ENCODE measurements at places on chromosomes 3 and 15.

DNA sequence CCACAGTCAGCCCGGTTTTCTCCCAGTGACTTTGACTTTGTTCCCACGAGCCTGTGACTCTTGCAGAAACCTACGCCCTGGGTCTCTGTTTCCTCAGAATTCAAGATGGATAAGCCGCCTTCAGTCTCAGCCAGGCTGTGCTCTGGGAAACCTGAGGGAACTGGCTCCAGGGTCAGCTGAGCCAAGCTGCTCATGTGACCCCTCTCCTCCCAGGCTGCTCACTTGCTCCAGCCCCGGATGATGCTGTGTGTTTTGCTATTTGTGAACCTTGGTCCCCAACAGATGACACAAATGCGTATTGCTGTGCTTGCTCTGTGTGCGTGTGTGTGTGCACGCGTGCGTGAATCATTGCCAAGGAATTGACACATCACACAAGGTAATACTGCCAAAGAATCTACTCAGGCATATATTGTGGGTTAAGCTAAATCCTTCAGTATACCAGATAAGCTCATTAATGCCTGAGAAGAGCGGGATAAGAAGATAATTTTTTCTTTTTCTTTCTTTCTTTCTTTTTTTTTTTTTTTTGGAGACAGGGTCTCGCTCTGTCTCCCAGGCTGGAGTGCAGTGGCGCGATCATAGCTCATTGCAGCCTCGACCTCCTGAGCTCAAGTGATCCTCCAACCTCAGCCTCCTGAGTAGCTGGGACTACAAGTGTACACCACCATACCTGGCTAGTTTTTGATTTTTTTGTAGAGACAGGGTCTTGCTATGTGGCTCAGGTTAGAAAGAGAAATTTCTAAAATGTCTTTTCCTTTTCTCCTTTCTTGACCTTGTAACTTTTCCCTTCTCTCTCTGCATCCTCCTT, 29.2 kb upstream of the UMPS start:
- DNase-seq, result no peak

- DNase-seq, result no peak
These were observed 36.9 kb upstream of the CMSS1 start for GRCh38 chr3:99780749-99781148.

GRCh38 chr15:41950127-41950483, 22.3 kb downstream of the EHD4 start:
- no peak for DNase-seq

- DNase-seq, result no peak
These were observed 24.6 kb downstream of the GTF2E1 start for GRCh38 chr3:120767106-120767505.

DNA sequence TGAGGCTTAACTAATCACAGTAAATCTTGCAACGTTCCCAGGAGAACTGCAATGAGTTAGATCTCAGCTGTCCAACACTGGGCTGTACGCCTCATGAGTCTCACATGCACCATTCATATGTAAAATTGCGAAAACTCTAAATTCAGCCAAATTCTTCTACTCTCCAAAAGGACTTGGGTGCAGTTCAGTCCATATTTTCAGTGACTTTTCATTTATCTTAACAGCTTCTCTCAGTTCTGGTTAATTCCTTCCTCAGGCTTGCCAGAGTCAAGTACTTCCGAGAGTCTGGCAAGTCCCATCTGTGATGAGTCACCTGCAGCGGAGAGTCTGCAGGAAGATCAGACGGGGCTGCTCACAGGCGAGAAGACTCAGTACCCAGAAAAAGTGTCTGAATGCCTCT, 11.5 kb downstream of the CCDC80 start:
- DNase-seq, result no peak

GRCh38 chr3:171620825-171621434, 160.7 kb upstream of the TNIK start:
- no peak for DNase-seq

- DNase-seq, result no peak
These were observed 4.9 kb upstream of the RPN1 start for GRCh38 chr3:128655531-128655930.

- no peak for DNase-seq
These were observed 55.6 kb downstream of the POLQ start for GRCh38 chr3:121490161-121490560.

DNA sequence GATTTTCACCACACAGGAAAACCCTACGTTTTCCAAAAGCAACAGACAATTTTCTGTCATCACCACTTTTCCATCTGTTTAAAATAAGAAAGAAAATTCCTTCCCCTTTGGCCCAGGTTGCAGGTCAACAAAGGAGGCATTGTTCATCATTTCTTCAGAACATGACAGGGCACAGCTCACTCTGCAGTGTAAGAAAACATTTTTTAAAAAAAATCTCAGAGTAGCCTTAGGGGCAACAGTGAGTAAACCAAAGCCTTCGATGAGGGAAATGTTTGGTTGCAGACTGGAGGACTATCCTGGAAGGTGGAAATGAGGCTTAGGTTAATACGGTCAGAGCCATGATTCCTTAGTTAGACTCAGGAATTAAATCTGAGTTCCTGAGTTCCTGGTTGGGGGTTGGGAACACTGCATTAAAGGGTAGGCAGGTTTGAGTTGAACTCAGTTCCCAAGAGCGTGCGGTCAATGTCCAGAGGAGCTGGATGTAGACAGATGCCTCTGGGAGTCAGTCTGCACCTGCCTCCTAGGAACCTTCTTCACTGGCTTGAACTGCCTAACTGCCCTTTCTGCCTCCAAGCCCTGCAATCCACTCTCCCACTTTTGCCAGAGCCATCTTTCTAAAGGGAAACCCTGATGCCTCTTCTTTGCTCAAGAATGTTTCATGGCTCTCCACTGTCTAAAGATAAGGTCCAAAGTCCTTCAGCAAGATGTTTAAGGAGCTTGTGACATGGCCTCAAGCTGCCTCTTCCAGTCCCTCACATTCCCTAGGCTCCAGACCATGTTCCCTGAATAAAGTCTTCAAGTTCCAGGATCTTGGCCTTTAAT, 3.3 kb upstream of the HES1 start:
- DNase-seq, result no peak

GRCh38 chr3:133895208-133896001, at the start of gene RAB6B:
Gene RAB6B (minus strand): TSS chr3:133895882. CDS start chr3:133895466, 416 bp downstream.
- DNase-seq, result peak; percentile 78

- no peak for DNase-seq
These were observed 304.9 kb downstream of the FGF12 start for GRCh38 chr3:192422321-192422996.

- DNase-seq, result no peak
These were observed 15.4 kb downstream of the CCDC54 start for GRCh38 chr3:107392549-107393165.

DNA sequence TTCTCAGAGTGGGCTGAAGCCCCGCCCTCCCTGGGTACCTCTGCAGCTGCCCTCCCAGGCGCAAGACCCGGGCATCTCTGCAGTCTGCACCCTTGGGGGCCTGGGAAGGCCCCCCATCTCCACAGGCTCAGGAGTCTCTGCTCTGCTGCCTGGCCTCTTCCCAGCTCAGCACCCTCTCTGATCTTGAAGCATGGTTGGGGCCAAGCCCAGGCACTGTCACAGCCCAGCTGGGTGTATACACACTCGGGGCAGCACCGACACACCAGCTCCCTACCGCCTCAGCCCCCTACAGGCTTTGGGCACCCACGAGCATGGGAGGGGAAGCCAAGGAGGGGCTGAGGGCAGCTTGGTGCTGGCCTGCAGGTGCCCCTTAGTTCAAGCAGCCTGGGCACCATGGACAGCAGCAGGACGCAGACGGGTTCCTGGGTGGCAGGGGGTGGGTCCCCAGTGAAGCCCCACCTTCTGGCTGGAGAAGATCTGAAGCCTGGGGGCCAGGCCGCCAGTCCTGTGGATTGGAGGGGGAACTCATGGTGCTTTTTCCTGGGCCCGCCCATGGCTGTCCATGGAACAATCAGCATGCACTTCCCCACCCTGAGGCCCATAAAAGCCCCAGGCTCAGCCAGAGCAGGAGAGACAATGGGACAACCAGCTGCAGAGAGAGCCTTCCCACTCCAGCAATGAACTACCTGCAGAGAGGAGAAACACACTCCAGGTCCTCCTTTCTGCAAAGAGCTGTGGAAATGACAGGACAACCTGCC, 170.6 kb downstream of the TJP1 start:
- no peak for DNase-seq

DNA sequence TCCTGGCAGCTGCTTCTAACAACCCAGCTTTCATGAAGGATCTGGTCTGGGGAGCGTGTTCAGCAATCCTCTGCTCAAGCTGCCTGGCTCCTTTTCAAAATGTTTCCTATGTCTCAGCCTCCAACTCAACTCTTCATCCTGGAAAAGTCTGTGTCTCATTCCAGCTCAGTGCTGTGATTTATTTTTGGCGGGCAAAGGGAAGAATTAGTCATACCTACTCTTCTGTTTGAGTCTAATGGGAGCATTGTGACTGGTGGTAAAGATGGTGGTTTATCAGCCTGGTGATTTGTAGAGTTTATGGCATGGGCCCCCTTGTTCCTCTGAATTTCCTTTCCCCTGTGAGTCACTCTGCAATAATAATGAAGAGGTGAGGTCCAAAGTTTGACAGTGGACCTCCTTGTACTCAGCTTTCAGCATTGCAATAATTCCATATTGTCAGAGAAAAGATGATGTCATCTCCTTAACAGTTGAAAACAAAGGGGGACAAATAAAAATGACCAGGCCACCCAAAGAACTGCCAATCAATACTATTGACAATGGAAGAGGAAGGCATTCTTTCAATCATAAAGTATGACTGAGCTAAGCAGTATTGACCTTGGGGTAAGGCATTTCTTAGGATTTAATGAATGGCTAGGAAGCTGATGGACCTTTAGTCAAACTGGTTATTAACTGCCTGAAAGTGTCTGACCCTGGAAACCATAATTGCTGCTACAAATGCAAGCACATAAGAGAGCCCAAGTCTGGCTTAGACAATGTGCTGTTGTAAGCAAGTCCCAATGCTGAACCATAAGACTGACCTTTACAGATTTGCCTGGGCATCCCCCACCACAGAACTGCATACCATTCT, 204.7 kb upstream of the MCTP2 start:
- DNase-seq, result no peak

GRCh38 chr3:177034832-177035475, 162.3 kb downstream of the TBL1XR1 start:
- no peak for DNase-seq

DNA sequence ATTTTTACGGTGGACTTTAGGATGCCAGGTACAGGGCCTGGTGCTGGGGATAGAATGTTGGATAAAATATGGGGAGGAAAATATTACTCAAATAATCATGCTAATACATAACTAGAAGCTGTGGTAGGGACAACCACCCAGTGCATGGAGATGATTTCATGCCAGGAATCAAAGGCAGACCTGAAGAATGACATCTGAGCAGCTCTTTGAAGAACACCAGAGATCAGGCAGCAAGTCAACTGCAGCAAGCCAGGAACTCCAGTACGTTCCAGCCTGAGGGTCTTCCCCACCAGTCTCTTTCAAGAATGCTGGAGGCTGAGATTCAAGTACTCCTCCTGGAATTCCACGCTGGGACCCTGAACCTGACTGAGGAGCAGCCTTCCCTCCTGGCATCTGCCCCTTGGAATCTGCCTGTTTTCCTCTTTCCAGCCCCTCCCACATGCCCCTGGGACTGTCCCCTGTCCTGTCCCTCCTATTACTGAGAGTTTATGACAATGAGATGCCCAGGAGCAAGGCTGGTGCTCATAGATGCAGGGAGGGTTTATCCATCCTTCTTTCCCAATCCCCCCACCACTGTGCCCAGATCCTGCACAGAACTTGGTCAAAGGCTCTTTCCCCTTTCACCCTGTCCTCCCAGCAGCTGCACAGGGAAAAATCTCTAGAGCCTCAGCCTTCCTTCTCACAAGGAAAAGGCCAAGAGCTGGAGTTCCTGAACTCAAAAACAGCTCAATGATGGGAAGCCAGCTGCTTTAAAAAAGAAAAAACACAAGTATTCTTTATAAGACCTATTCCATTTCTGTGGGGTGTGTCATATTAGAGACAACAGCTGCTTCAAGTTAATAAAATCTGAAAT, 68.0 kb downstream of the PDZRN3 start:
- DNase-seq, result no peak

DNA sequence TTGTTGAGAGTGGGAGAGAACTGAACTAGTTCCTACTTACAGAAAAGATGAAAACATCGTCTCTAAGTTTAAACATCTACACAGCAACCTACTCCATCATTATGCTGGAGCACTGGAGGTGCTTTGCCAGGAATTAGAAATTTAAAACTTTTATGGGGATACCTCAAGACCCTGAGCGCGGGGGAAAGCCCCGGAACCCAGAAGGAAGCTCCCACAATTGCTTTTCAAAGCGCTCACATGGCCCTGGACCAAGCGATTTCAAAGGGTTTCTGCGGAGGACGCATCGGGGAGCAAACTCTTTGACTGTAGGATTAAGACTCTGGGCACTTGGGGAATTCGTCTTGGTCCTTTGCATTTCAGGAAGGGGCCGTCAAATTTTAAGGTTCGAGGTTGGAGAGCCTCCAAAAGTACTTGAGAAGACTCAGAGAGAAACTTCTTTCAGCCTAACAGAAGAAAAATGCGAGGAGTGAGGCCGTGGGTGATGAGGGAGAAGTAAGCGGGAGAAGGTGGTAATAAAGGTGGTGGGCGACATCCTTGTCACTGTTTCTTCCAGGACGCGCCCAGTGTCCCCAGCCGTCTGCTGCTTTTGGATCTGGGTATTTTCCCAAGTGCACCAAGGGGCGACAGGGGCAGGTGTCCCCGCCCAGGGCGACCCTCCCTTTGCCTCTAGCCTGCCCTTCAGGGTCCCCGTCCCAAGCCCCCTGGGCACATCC, 591 bp downstream of the PROK2 start:
- DNase-seq, result peak; percentile 64

DNA sequence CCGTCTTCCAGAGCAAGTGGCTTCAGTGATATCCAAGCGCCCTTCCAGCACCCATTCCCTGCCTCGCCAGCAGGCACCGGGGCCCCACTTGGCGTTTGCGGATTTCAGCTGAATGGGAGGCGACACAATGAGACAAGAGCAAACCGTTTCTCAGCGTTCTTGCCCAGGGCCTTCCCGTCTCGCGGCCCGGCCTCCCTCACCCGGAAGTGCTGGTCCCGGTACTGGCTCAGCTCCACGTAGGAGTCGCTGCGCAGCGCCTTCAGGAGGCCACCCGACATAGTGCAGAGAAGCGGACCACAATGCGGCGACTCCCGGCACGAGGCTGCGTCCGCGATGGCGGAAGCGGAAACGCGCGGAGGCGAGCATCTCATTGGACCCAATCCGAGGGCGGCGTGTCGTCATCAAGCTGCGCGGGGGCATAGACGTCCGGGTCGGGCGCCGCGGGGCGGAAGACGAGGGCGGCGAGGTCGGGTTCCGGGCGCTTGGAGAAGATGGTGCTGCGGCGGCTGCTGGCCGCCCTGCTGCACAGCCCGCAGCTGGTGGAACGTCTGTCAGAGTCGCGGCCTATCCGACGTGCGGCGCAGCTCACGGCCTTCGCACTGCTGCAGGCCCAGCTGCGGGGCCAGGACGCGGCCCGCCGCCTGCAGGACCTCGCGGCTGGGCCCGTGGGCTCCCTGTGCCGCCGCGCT, at the start of gene NCBP2:
Gene NCBP2, minus strand, starts transcription at position 303 of the 689 bp plus-strand sequence. Its CDS starts 25 bp downstream, at position 278.
- DNase-seq, result peak; percentile 100

DNA sequence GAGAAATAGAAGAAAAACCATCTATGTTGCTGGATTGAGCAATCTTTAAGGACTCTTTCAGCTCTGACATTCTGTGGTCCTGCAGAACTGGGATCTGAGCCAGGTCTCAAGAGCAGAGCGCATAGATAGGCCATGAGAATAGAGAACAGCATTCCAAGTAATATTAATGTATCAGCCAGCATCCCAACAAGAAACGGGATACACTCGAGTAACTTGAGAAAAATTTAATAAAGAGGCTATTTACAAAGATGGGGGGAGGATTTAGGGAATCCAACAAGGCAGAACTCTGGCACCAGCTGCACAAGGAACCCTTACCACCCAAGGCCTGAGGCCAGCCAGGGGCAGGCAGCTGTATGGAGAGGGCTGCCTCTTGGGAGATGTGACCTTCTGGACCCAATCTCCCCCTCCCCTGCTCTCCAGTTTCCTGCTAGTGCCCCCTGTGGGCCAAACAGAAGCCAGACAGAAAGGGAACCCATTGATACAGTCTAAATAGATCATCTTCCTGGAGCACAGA, 8.2 kb downstream of the TMOD2 start:
- no peak for DNase-seq

Data from Right ventricle myocardium inferior (tissue), 1 donor.